ENCODE measurements at places on chromosomes 5 and 9.

DNA sequence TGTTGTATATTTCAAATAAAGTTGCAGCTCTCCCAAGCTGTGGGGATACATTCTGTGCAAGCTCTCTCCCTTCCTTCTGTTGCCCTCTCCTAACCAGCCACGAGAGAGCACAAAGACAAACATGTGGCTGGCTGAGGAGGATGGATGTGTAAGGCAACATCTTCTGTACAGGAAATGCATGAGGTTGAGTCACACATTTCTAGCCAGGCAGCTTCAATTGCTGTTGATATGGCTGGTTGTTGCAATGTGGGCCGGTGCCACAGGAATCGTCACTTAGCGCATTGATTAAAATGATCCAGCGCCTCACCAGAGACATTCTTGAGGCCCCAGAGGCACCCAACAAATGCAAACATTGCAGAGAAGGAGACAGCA is 207.1 kb downstream of the ICE1 start:
- DNase-seq, result no peak

- DNase-seq, result no peak
Measured at GRCh38 chr5:135441350-135441831, 5.8 kb downstream of the DCANP1 start.

DNA sequence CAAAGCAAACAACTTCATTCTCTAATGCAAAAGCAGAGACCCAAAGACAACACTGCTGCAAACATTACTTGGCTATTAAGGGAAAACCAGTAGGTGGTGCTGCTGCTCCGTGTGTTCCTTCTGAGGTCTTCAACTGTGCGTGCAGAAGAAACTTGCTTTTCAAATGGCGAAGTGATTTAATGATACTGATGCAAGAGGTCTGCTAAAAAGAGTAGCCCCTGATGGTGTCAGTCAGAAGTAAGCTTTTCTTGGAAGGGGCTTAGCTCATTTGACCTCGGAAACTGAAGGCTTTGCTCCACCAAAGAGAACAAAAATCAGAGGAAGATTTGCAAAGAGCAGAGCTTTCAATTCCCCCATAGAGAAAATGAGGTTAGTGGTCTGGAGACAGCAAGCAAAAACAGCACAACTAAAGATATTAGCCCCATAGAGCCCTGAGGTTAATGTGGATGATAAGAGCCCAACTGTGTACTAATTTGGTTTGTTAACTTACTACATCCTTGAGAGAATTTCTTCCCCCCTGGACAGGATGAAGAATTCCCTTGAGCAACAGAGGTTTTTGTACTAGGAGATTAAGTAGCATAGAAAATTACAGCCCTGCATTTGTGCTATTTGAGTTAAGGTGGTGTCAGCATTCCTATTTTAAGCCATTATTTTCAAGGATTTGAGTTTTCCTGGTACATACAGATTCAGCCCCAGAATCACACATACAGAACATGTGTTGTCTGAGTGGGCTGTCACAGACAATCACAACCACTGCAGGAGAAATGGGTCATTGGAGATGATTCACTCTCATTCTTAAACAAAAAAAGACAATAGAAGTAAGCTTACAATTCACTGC is 153.2 kb upstream of the C9orf72 start:
- peak; percentile 74 for DNase-seq

DNA sequence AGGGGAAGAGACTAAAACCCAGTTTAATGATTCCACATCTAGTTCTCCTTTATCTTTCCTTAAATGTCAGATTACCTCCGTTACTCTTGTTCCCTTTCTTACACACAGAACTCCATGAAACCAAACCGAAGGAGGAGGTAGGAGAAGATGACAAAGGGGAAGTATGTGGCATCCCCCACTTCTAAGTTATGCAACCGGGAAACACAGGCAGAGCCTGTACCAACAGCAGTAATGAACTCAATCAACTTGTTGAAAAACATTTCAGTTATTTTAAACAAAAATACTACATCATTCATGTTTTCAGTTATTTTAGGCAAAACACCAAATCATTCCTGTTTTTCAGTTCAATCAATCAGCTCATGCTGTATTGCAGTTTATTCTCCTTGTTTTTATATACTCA is 101.8 kb downstream of the PCSK1 start:
- DNase-seq, result no peak

- DNase-seq, result peak; percentile 69
Measured at GRCh38 chr5:176658007-176658599, 10.8 kb downstream of the TSPAN17 start.

- DNase-seq, result no peak
Measured at GRCh38 chr9:113219969-113220368, 1.1 kb downstream of the FKBP15 start.

DNA sequence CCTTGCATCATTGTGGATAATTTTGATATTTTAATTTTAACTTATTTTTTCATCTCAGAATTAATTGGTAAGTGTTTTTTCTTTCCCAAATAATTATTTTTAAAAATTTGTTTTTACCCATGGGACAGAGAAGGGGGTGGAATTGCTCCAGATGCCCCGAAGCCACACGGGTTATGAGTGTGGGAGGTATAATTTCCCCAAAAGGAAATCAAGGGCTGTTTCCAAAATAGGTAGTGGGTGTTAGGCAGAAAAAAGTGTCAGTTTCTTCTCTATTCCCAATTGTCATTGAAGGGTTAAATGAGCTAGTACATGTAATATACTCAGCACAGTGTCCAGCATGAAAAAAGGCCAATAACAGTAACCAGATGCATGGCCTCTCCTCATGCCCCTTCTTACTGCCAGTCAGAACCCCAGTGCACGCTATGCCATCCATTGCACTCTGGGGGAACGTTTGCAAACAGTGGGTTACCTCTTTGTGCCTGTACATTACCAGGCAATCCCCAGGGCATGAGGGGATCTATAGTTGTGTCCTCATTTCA is 36.4 kb upstream of the ANGPTL2 start:
- no peak for DNase-seq

DNA sequence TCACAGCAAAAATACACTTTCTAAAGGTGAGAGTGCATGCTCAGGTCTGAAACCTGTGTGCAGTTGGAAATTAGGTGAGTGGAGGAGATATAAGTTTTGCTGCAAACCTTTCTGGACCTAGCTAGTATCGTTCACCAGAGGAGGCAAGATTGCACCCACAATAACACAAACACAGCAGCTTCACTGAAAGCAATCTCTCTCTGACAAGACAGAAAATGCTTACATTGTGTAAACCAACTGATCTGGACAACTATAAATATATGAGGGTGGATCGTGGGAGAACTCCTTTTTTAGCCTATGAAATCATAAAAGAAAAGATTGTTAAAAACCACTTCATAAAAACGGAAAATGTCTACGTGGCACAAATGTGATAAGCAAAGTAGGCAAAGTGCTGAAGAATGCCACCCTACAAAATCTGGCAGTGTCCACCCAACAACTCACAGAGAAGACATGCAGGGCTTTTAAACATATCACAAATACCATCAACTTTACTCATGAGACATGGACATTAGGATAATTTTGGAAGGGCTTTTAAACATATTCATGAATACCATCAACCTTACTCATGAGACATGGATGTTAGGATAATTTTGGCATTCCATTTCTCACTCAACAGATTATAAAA is 134.3 kb downstream of the CDH18 start:
- no peak for DNase-seq

- DNase-seq, result peak; percentile 22
Measured at GRCh38 chr5:87770601-87771121, 357.9 kb upstream of the CCNH start.

DNA sequence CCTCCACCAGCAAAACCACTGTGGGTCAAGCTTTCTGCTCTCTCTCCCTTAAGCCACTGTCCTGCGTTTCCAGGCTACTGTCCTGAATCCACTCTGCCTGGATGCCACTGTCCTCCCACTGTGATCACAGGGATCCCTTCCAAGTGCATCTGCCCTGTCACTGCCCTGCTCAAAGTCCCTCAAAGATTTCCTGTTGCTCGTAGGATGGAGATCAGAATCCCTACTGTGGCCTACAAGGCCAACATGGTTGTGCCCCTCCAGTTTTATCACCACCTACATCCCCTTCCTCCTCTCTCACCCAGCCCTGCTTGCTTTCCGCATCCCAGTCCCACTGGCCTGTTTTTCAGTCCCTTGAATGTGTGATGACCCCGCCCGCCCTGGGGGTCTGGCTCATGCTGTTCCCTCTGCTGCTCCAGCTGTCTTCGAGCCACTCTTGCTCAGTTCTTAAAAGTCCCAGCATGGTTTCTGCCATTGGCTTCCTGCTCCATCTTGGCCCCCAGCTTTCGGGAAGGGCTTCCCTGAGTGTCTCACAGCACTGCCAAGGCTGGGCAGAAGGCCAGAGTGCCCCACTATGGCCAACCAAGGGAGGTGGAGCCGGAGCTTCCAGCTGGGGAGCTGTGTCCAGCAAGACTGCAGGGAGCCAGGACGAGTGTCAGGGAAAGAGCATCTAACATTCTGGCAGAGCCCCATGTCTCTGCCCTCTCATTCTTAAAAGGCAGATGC is 12.9 kb upstream of the FRRS1L start:
- no peak for DNase-seq
